NCI-H446 (cell line): ENCODE measurements at places on chromosomes 16 and 17.
A peak's percentile ranks its signal among the peaks of the same experiment; 100 is the strongest.

DNA sequence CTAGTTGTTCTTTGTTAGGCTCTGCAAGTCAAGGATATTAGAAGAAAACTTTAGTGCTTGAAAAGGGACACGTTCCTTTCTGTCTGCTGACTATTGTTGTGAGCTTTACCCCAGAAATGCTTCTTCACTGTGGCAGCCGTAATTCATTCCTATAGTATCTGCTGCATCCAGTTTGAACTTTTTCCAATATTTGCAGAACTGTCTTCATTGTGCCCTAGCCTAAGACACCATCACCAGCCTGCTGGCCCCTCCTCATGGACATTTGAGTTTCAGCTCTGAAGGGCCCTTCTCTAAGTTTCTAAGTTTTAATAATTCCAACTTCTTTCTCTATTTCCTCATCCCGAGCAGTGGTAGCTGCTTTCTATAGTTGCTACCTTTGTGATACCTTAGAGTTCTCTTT lies 91.7 kb downstream of the SLC39A11 start:
- DNase-seq: no peak

DNA sequence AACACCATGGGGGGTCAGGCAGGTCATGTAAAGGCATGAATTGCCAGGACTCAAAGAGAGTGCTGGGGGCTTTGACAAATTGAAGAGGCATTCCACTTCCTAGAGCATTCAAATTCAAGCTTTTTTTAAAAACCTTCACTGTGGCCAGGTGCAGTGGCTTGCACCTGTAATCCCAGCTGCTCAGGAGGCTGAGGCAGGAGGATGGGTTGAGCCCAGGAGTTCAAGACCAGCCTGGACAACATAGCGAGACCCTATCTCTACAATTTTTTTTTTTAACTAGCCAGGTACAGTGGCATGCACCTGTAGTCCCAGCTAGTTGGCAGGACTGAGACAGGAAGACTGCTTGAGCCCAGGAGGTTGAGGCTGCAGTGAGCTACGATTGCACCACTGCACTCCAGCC lies 17.2 kb downstream of the ABCC12 start:
- DNase-seq: no peak

- DNase-seq: no peak
These were observed 72.9 kb upstream of the CHMP6 start for GRCh38 chr17:80918731-80919130.

GRCh38 chr17:1830288-1830687 lies 483 bp downstream of the RPA1 start:
- no peak for DNase-seq

GRCh38 chr16:68359398-68360191 lies 48.8 kb downstream of the PRMT7 start:
- DNase-seq: no peak

GRCh38 chr16:84496991-84497390 lies 7.5 kb downstream of the MEAK7 start:
- no peak for DNase-seq

DNA sequence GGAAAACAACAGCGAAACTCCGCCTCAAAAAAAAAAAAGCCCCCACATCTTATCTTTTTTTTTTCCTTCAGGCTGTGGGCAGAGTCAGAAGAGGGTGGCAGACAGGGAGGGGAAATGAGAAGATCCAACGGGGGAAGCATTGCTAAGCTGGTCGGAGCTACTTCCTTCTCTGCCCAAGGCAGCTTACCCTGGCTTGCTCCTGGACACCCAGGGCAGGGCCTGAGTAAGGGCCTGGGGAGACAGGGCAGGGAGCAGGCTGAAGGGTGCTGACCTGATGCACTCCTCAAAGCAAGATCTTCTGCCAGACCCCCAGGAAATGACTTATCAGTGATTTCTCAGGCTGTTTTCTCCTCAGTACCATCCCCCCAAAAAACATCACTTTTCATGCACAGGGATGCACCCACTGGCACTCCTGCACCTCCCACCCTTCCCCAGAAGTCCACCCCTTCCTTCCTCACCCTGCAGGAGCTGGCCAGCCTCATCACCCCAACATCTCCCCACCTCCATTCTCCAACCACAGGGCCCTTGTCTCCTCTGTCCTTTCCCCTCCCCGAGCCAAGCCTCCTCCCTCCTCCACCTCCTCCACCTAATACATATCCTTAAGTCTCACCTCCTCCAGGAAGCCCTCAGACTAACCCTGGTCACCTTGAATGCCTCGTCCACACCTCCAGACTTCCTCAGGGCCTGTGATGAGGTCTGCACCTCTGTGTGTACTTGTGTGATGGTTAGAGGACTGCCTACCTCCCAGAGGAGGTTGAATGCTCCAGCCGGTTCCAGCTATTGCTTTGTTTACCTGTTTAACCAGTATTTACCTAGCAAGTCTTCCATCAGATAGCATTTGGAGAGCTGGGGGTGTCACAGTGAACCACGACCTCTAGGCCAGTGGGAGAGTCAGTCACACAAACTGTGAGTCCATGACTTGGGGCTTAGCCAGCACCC lies 1.2 kb upstream of the HBA1 start:
- DNase-seq: no peak

DNA sequence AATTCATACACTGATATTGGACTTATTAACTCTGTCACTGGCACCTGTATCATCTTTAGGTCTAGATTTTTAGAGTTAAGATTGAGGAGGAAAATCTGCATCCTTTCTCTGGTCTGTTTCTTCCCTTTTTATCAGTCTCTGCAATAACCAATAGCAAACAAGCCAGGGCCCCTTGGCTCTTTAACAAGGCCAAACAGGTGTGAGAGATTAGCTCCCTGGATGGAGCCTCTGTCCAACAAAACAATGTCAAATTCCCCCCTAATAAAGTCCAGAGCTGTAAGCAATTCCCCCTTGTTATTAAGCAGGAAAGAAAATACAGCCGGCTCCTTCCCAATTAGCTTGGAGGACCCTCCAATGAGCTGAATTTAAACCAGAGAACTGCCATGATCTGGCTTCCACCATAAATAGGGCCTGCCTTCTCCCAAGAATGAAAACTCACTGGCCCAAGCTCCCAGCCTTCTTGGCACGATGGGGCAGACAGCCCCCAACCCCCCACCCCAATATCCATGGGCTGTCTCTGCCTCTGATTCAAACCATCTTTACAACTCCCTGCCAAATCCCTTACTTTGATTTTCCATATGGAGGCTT lies 56.1 kb upstream of the SOX9 start:
- no peak for DNase-seq

- no peak for DNase-seq
These were observed 19.9 kb downstream of the DCAKD start for GRCh38 chr17:45031231-45032173.

DNA sequence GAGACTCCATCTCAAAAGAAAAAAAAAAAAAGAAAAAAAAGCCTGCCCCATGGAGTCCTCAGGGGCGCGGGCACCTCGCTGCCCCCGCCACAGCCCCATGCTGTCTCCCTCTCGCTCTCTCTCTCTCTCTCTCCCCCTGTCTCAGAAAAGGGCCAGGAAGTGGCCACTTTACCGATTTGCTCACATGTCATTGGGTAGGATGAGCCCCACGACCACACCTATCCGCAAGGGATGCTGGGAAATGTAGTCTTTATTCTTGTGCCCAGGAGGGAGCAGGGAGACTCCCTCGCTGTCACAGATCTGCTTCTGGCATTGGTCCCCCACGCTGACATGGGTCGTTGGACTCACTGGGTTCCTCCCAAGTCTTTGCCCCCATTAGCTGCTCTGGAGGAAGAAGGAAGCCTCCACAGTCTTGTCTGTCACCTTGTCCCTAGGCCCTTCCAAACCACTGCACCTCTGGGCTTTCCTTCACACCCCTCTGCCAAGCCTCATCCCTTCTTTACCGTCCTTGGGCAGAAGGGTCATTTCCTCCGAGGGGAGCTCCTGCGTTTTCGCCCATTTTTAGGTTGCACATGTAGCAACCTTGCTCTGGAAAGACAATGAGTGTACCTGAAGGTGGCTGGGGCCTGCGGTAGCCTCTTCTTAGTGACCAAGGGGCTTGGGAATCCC lies 6.9 kb upstream of the GJD3 start:
- DNase-seq: no peak

DNA sequence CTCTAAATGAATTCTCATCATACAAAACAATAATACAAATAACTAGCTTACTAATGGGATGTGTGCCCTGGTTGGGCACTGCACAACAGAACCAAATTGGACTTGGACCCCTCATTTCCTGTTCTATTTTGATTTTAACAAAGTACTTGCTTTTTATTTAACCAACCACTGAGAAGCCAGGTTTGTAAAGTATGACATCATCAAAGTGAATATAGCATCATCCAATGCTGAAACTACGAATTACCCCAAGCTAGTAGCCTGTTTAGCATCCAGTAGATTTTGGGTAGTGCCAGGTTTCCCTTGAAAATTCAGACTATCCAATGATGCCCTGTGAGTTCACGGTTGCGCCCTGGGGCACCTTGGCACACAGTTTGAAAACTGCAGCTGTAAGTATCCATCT lies 51.0 kb downstream of the HYDIN start:
- no peak for DNase-seq

- DNase-seq: no peak
These were observed 26.4 kb downstream of the PSME3IP1 start for GRCh38 chr16:57159447-57159846.

GRCh38 chr17:16516594-16517051 lies 24.6 kb upstream of the LRRC75A start:
- peak; percentile 16 for DNase-seq

- no peak for DNase-seq
These were observed 516.6 kb upstream of the C16orf82 start for GRCh38 chr16:26550111-26550610.

DNA sequence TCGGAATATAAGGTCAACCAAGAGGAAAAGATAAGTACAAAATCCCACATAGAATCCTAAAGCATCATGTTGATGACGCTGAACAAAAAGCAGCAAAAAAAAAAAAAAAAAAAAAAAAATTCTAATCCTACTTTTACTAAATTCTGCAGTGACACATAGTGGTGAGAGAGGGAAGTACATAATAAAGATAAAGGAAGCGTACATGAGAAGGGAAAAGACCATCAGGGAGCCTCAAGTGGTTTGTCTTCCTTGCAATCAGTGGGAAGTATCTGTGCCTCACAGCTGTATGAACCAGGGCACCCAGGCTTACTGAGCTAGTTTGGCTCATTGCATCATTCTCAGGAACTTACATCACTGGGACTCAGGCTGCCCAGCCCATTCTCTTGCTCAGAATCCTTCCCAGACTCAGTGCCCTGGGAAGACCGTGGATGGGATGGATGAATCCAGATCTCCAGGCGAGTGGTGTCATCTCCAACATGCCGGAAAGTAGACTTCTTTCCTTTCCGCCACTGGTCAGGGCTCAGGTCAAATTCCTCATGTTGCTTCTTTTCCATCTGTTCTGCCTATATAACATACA lies 21.2 kb downstream of the SMG6 start:
- DNase-seq: peak; percentile 48

DNA sequence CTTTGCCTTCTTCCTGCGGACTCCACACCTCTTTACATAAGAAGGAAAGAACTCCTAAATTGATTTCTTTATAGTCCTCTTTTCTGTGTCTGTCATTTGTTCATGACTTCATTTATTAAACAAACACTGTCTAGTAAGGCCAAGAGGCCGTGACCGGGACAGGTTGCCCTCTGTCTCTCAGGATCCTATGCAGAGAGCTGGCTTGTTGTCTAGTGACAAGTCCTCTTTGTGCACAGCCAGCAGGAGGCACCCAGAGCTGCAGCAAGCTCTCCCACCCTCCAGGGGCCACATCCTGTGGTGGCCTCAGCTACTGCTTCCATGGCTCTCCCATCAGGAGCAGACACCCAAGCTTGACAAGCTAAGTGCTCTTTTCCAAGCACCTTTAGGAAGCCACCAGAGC lies 50.6 kb downstream of the PLD6 start:
- no peak for DNase-seq

- no peak for DNase-seq
These were observed 17.0 kb upstream of the PPM1D start for GRCh38 chr17:60583008-60583407.

DNA sequence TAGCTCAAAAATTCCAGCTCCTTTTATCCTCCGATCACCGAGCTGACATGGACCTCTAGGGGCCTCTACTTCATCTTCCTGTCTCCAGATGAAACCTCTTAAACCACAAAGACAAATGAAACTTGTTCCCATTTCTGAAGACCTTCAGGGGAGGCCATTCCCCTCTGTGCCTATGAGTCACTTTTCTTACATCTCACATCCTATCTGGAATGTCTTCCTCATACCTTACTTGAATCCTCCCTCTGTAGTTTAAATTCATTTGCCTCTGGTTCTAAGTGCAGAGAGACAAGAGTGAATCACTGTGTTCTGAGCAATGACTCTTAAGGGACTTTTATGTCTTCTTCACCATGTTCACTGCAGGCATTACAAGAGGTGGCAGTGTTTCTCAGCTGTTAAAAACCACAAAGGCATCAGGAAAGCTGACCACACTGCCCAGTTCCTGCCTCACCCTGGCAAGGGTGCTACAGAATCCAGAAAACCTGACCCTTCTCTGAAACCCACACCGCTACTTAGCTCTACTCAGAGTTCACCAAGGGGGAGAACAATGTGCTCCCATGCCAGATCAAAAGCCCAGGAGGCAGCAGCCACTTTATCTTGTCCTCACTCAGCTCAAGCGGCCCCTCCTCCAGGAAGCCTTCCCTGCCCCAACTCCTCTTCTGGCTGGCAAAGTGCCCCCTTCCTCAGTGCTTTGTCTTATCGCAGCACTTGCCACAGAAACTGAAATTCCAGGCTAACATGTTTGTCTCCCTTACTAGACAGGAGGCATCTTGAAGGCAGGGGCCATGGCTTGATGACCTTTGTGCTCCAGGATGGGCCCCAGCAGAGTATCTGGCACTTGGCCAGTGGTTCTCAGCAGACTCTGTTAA lies 6.4 kb downstream of the CUEDC1 start:
- DNase-seq: no peak

- DNase-seq: no peak
These were observed 5.3 kb downstream of the CBX4 start for GRCh38 chr17:79833744-79834564.

DNA sequence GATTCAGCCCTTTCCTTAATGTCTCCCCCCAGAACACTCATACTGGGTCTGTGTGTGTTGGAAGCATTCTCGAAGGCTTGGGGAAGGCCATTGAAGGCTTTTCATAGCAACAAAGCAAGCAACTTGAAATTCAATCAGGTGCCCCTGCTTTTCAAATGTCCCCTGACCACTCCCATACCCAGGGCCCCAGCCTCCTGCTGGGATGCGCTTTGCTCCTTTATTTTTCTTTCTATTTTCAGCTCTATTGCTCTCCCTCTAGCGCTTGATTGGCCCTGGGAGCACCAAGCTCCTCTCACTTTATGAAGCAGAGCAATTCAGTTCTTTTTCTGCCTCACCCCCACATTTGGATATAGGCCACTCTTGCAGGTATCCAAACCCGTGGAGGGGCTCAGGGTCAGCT lies 92.0 kb downstream of the WSCD1 start:
- no peak for DNase-seq

GRCh38 chr17:73271072-73271471 lies 9.4 kb upstream of the CPSF4L start:
- no peak for DNase-seq

DNA sequence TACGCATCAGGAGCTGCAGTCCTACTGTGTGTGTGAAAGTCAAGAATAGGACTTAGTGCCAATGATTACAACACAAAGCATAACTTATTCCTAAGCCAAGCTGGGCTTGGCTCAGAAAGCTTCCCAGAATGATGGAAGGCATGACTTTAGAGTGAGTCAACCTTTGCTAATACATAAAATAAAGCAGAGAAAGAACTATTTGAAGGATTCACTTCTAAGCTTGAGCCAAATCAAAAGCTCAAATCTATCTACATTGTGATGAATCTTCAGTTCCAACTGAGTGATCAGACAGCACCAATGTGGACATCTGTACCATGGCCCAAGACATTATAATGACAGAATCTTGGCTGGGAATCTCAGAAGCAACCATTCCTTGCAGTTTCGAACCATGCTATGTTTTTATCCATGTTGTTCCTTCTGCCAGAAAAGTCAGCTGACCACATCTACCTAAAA lies 41.4 kb downstream of the SMG6 start:
- peak; percentile 50 for DNase-seq
